ENCODE measurements at places on chromosomes 7 and 10. TPM values are rescaled to one million over a fixed set of nuclear protein-coding genes. Genes with fewer than 3 reads are reported as not detected.

- DNase-seq: no peak
These were observed 526.8 kb downstream of the PLXDC2 start for GRCh38 chr10:20343036-20343435.

DNA sequence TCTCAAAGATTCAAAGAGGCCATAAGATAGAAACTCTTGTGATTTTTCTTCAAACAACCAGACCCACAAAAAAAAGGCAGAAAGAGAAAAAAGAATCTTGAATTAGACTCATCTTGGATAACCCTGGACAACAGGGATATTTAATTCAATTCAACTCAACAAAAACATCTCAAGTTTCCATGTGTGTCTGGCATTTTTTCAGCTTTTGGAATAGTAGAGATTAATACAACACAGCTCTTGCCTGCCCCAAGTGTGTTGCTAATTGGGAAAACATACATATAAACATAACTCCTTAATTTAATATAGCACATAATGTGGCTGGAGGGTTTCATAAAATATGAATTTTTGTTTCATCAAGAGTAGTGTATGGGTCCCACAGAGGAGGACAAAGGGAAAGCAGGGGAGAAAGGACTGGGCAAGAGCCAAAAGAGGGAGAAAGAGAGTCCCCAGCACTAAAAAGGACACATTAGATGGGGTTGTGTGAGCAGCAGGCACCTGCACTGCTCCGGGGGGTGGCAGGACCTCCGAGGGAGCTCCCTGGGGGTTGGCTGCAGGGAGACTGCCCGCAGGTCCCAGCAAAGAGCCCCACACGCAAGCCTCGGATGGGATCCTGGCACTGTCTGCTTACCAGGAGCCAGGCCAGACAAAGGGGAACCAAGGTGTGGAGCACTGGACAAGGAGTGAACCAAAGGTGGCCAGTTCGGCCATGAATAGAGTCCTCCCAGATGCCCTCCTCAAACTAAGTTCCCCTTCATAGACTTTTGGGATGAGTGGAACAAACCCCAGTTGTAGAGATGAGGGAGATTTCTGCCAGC lies 65.6 kb upstream of the TMEM72 start:
- DNase-seq: no peak

DNA sequence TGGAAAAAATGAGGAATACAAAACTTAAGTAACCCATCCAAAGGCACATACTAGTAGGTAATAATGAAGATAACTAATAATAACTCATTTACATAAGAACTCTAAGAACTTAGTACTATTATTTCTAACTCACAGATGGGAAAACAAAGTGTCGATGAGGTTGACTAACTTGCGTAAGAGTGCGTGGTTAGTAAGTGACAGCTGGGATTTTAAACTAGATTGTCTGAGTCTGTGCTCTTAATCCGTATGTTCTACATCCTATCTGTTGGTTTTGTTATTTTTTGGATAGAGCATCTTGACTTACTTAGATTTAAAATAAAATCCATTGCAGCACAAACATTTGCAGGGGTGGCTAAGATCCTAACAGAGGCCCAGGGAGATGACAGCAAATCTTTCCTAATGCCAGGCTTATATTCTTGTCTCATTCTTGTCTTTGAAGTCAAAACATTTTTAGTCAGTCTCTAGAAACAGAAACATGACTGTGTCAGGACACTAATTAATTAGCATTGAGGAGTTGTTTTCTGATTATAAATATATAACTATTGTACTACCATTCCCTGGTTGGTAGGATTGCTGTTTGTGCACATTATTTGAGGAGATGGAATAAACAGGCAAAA lies 11.7 kb downstream of the RPA3 start:
- DNase-seq: no peak

GRCh38 chr10:43307306-43307705 lies 40.4 kb upstream of the RASGEF1A start:
- no peak for DNase-seq

DNA sequence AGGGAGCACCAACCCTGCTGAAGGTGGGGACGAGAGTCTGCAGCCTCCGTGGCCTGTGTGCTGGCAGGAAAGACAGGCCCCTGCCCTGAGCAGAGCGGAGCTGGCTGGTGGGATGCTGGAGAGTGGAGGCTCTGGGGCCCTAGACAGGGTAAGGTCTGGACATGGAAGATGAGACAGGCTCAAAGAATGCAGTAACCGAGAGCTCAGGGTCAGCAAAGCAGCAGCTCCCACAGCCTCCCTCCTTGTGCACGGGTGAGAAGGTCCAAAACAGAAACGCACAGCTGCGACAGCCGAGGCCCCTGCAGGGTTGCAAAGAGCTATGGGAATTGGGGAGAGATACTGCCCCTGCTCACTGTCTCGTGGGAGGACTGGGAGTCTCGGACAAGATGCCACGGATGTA lies 80.5 kb downstream of the TNS3 start:
- DNase-seq: no peak

DNA sequence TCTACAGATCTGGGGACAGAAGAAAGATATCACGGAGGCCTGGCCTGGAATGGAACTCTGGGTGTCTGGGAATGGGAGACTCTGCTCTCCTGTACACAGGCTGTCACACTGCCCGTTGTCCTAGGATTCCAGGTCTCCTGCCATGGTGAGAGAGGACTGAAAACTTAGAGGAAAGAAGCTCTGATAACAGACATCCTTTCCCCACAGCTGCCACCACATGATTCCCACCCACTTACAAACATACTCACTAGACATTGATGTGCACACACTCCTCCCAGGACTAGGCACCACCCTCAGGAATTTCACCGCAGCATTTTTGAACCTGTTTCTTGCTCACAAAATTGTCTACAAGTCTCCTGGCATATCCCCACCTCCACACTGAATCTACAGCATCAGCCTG lies 5.7 kb downstream of the ZNF92 start:
- DNase-seq: no peak

GRCh38 chr10:112148331-112148730 lies 35.2 kb downstream of the GPAM start:
- DNase-seq: no peak

DNA sequence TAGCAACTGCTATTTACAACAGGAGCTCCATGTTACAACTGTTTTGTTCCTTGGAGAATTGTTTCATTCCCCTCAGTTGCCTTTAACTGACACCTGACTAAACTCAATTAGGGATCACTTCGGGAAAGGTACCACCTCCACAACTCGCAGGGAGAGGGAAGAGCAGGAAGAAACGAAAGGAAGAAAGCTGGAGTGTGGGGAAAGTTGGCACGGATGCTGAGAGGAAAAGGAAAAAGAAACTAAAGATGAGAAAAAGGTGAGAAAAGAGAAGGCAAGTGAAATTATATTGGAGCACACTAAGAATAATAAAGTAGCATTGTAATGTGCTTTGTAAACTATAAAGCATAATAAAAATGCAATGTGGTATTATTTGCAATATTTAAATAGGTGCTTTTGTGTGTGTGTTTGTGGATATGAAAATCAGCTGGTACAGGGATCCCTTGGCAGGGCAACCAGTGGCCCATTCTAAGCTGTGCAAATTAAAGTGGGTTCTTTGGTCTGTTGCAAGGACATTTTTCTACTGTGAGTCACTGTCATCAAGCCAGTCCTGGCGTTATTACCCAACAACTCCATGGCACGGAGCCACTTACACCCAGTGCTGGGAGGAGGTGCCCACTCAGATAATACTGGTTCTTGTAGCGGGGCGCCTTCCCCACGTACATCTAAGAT lies 45.9 kb downstream of the HIPK2 start:
- DNase-seq: peak; percentile 84

DNA sequence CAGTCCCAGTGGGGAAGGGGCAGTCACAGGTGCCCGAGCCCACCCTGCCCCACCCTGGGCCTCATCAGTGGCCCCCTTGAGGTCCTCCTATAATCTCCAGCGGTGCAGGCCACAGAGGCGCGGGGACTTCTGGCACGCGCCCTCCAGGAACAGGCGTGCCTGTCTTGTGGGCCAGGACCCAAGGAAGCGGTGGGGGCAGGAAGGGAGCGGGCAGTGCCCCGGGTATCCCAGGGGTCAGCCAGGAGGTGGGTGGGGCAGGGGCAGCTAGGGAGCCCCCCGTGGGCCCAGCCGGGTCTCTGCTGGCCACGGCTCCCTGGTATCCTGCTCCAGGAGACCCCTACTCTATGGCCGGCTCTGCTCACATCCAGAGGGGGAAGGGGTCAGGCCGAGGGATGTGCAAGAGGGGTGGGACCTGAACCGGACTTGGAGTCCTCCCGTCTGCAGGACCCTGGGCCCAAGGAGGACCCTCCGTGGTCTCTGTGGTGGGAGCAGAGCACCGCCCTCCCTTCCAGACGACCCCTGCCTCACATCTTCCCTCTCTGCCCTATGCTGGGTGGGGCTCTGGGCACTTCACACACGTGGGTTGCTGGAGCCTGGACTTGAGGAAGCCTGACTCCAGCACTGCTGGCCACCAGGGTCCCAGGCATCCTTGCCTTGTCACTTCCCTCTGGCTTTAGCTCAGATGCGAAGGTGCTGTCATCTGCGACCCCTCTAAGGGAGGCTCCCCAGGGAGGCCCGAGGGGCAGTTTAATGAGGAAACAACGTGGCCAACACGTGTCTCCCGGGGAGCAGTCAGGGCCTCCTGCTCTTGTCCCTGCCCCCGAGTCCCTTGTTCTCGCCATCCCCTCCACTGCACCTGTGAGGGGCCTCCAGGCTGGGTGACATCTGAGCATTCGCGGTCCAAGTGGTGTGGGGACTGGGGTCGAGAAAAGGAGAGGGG lies 18.3 kb upstream of the GRIFIN start:
- DNase-seq: no peak

DNA sequence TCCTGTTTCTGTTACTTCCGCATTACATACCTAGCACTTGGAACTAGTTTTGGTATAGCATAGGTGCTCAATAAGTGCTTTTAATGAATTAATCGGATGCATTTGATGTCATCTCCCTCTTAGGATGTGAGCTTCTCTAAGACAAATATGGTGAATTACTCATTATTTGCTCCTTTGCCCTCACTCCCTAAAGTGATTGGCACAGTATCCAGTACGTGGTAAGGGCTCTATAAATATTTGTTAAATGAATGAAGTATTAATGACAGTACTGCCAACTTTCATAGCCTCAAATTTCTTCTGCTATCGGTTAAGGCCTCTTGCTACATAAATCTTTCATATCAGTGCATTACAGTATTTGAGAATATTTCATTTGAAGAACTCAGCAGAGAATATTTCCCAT lies 75.9 kb upstream of the ARID5B start:
- DNase-seq: no peak

DNA sequence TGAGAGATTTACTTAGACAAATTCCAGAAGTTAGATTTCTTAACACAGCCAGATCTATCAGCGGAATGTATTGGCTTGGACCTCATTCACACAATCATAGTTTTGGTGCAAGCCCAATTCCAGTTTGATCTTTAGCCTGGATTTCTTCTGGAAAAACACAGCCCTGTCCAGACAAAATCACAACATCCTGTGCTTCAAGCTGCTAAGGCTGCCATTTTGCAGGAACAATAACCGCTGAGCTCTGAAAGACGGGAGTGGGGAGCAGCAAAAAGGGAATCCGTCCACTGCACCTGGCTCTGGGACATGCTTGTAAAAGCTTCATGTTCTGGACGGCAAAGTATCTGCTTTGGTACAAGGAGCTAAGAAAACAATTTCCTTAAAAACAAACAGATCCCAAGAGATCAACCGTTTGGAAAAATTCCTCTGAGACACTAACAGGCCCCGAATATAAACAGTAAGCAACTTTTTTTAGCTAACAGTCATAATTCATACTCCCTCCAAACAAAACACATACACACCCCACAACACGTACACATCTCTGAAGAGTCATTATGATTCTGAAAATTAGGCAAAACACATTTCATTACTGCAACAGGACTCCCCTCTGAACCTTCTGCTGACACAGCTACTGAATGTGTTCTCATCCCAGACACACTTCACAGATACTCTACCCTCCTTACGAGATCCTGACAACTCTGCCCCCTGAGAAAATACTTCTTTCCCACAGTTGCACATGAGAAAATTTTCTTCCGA lies 32.4 kb downstream of the ITIH5 start:
- DNase-seq: no peak

DNA sequence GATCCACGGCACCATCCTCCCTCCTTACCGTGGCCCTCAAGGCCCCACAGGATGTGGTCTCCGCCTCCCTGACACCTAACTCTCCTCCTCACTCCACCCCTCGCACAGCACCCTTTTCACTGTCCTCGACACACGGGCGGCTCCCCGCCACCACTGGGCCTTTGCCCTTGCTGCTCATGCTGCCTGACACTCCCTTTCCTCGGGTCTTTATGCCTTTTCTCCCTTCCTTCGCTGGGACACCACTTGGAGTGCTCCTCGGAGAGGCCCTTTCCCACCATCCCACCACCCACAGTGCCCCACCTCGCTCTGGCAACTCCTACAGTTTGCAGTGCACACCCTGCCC lies 7.9 kb upstream of the INMT start:
- DNase-seq: no peak

- DNase-seq: no peak
These were observed 54.5 kb downstream of the LRRC4 start for GRCh38 chr7:127976738-127977120.

- DNase-seq: no peak
These were observed 45.1 kb upstream of the ADAM12 start for GRCh38 chr10:126433351-126433750.

DNA sequence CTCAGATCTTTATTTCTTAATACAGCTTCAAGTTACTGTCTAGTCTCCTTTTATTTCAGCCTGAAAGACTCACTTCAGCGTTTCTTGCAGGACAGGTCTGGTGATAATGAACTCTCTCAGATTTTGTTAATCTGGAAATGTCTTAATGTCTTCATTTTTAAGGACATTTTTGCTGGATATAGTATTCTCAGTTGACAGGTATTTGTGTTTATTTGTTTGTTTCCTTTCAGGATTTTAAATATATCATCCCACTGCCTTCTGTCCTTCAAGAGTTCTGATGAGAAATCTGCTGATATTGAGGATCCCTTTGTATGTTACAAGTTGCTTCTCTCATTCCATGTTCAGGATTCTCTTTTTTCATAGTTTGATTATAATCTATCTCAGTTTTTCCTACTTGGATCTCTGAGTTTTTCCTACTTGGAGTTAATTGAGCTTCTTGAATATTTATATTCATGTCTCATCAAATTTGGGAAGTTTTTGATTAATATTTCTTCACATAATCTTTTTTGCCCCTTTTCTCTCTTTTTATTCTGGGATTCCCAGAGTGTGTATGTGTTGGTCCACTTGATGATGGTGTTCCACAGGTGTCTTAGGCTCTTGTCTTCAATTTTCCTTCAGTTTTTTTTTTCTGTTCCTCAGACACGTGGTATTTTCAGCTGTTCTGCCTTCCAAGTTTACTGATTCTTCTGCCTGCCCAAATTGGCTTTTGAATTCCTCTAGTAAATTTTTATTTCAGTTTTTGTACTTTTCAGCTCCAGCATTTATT lies 49.9 kb downstream of the PTEN start:
- DNase-seq: no peak

KAZALD1 gene
- polyA plus RNA-seq: 10.0 TPM

EN2 gene
- polyA plus RNA-seq: not detected

NUTM2B gene
- polyA plus RNA-seq: 0.01 TPM

FGFR2 gene
- polyA plus RNA-seq: 0.18 TPM

Measured in heart left ventricle (tissue), 16 donors.